ENCODE measurements at places on chromosomes 1 and 21.

- DNase-seq = no peak
Measured at GRCh38 chr1:25642574-25643108, 26.1 kb downstream of the MAN1C1 start.

- DNase-seq = no peak
Measured at GRCh38 chr1:9808459-9808858, 15.3 kb downstream of the CLSTN1 start.

DNA sequence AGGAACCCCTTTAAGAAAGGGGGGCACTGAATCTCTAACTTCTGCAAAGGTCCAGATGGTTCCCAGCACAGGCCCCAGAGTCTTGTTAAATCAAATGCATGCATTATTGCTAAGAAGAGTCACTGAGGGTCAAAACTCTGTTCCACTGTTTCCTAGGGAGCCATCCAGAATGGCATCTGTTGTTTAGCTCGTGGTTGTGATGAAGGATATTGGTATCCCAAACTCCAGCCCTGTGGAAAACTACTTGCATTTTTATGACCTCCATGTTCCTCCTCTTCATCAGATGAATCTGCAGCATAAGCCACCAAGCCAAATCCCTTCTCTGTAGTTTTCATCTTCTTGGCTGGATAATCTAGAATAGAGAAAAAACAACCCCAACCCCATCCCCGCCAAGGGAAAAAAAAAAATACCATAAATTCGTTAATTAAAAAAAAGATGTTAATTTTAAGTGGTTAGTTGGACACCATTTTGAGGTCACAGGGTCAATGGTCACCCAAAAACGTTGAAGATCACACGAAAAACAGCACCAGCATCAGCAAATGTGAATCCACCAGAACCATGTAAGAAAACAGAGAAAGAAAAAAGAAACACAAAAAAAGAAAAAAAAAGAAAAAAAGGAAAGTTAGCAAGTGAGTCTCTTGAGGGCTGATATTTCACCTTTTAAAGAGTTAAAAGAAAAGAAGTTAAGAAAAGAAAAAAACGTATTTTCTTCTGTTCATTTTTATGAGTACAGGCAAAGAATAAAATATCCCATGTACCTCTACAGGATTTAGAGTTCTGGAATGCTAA is 3.0 kb upstream of the RIT1 start:
- no peak for DNase-seq

GRCh38 chr1:57142169-57142568 is 176.4 kb upstream of the C8B start:
- DNase-seq = no peak

DNA sequence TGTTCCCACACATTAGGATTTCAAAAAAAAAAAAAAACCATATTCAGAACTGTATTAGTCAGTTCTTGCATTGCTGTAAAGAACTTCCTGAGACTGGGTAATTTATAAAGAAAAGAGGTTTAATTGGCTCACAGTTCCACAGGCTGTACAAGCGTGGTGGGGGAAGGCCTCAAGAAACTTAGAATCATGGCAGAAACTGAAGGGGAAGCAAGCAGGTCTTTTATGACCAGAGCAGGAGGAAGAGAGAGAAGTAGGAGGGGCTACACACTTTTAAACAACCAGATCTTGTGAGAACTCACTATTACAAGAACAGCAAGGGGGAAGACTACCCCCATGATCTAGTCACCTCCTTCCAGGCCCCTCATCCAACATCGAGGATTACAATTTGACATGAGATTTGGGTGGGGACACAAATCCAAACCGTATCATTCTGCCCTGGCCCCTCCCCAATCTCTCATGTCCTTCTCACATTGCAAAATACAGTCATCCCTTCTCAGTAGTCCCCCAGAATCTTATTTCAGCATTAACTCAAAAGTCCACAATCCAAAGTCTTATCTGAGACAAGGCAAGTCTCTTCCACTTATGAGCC is 51.8 kb downstream of the POU2F1 start:
- no peak for DNase-seq

DNA sequence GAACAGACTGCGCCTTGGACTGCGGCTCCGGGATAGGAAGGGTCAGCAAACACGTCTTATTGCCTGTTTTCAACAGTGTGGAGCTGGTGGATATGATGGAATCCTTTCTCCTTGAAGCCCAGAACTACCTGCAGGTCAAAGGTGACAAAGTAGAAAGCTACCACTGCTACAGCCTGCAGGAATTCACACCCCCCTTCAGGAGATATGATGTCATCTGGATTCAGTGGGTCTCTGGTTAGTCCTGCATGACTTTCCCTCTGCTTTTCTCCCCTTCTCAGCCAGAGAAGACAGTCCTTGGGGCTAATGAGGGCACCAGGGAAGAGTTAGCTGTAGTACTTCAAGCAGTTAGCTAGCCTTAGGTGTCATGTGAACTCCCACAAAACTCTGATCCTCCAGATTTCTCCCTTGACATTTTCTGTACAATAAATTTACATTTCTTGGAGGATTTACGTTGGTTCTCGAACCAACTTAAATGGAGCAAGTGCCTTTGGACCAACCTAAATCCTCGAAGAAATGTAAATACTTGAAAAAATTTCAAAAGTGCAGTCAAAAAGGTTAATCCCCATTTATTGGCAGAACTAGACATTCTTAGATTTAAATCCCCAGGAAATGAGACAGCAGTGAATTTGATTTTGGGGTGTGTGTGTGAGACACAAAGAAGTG is 20.9 kb downstream of the NTMT2 start:
- DNase-seq = no peak

GRCh38 chr1:66787641-66788040 is 13.4 kb downstream of the INSL5 start:
- DNase-seq = no peak

DNA sequence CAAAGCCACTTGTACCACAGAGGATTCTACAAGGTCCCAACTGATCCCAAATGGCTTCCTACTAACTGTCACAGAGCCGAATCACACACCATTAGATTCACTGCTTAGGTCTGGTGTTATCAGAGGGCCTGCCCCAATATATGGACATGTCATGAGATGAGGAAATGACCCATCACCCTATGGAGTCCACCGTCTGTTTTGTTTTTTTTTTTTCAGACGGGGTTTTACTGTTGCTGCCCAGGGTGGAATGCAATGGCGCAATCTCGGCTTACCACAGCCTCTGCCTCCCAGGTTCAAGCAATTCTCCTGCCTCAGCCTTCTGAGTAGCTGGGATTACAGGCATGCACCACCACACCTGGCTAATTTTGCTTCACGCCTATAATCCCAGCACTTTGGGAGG is 83.8 kb upstream of the ETS2 start:
- DNase-seq = no peak

- no peak for DNase-seq
Measured at GRCh38 chr1:213414911-213415310, 363.9 kb downstream of the RPS6KC1 start.

DNA sequence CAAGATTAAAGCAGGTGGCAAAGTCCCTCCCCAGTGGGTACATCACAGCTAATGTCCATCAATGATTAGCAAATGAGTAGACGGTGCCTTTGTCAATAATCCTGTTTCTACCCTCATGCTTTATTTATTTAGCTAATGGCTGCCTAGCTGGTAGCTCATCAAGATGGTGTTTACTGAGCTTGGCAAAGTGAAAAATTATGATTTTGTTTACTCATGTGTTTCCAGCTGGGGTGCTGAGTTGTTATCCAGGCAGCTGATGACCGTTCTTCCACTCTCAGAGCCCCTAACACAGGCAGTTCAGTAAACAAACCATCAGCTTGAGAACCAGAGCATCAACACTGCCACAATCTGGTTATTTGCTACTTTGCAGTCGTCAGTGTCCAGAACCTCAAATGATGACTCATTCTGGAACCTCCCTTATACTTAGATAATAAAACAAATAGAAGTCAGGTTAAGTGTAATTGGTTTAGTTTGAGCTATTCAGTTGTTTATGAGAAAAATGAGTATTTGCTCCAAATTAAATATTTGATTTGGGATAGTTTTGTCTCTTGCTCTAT is 163.9 kb downstream of the ST6GALNAC5 start:
- DNase-seq = peak; percentile 23

DNA sequence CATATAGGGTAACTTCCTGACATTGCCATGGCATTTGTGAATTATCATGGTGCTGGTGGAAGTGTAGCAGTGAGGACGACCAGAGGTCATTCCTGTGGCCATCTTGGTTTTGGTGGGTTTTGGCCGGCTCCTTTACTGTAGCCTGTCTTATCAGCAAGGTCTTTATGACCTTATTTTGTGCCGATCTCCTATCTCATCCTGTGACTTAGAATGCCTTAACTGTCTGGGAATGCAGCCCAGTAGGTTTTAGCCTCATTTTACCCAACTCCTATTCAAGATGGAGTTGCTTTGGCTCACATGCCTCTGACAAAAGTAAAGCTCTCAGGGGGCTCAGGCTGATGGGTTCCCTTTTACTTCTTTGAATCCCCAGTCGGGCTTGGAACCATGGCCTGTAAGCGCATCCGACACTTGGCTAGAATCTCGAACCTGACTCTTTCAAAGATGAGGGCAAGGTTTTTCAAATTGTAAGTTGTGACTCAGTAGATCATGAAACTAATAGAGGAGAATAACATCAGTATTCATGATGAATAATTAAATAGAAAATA is 85.0 kb downstream of the GALNT2 start:
- DNase-seq = no peak

DNA sequence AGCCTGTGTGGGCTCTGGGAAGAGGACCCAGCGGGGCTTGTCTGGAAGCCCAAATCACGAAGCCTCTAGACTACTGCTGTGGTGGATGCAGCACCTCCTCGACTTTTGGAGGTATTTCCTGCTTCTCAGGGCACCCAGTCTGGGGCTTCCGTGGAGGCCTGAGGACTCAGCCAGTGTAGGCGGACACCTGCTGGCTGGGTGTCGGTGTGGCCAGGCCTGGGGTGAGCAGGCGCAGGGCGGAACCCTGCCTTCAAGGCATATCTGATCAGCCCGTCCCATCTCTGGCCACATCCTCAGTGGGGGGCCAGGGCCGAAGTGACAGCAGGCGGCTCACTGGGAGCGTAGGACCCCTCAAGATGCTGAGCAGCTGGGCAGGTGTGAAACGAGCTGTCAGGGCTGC is 6.9 kb downstream of the PLCH2 start:
- no peak for DNase-seq

GRCh38 chr21:34592120-34592955 is 22.6 kb downstream of the RCAN1 start:
- DNase-seq = no peak

DNA sequence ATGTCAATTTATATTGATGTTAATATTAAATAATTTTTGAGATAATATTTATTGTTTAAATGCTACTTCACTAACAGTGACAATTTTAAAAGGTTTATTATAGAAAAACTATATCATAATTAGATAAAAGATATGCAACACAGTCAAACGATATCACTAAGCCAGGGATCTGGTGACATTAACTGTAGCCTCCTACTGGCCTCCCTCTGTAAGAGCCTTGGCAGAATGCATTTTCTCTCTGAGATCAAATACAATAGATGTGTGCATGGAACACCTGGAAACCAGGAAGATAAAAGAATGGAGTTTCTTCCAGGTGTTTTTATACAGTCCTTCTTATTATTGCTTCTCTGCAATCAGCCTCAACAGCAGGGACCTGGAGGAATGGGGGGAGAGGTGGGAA is 1762.1 kb downstream of the BRINP3 start:
- no peak for DNase-seq

DNA sequence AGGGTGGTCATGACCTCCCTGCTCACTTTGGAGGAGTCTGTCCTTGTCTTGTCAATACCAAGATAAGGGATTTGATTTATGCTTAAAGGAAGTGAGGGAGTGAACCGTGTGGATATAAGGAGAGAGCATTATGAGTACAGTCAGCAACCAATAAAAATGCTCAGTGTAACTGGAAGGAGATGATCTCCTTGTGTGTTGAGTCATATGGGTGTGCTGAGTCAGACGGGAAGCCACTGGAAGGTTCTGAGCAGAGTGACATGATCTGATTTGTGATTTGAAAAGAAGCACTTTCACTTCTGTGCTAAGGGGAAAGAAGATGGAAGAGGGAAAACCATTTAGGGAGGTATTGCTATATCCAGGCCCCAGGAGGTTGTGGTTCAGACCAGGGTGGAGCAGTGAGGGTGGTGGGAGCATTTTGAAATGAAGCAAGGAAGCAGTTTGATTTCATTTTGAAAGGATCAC is 2.5 kb upstream of the BCL10 start:
- DNase-seq = peak; percentile 39

DNA sequence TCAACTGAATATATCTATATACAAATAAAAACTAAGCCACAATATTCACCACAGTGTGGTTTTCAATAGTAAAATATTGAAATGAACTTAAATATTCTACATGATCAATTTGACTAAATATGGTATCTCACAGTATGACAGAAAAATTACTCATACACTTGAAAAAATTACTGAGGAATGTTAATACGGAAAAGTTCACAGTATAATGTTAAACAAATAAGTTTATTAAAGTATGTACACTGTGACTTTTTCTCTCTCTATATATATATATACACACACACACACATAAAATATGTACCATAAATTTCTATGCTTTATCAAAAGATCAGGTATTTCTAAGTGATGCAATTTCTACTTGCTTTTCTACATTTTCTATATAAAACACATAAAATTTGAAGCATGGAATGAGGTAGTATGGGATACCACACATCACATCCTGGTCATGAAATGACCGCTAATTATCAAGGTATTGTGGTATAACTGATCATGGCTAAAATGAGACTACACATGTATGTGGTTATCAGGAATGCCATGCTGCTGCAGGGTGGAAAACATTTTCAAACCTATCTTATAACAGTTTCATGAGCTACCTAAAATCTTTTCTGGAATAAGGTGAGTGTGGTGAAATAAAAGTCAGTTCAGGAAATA is 102.3 kb downstream of the CDC42BPA start:
- DNase-seq = no peak

- no peak for DNase-seq
Measured at GRCh38 chr1:108512239-108513043, 47.5 kb upstream of the EEIG2 start.

GRCh38 chr1:223106856-223107255 is 36.2 kb downstream of the TLR5 start:
- no peak for DNase-seq
